Natural killer cell treated with Interleukin-12 subunit alpha and Interleukin-12 subunit beta and Interleukin-15 and Interleukin-18, amount 100 ng/mL, for 72 hours (primary cell): ENCODE measurements at places on chromosomes 6 and 20. TPM values are rescaled to one million over a fixed set of nuclear protein-coding genes. Genes with fewer than 3 reads are reported as not detected.

- no peak overlapping the region for H3K4me3 ChIP-seq
- no peaks in the 10 kb centered on the region for H3K27me3 ChIP-seq
- H3K4me1 ChIP-seq, result peaks cover 27% of the 10 kb centered on the region
- peak overlapping the region; percentile 15 for H3K27ac ChIP-seq
- DNase-seq, result no peak
These were observed 119.2 kb upstream of the TMEM170B start for GRCh38 chr6:11418290-11418905.

DNA sequence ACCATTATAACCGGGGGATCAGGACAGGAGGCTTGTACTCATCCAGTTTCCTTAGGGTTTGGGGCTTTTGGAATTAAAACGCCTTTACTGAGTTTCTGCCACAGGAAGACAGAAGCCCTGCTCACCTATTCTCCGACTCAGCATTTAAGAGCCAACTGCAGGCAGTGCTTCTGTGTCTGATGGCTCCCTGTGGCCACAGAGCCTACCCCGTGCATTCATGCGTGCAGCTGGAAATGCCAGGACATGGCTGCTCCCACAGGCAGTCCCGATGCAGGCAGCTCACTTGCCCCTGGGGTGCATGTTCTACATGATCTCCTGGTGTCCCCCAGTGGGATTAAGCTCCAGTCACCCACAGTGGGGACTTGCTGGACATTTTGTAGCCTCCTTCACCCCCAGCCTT is 22.2 kb downstream of the ZNF831 start:
- H3K36me3 ChIP-seq, result peaks cover 6% of the 10 kb centered on the region
- no peak for DNase-seq
- peak overlapping the region; percentile 81 for H3K4me3 ChIP-seq
- peak overlapping the region; percentile 83 for H3K27ac ChIP-seq

DNA sequence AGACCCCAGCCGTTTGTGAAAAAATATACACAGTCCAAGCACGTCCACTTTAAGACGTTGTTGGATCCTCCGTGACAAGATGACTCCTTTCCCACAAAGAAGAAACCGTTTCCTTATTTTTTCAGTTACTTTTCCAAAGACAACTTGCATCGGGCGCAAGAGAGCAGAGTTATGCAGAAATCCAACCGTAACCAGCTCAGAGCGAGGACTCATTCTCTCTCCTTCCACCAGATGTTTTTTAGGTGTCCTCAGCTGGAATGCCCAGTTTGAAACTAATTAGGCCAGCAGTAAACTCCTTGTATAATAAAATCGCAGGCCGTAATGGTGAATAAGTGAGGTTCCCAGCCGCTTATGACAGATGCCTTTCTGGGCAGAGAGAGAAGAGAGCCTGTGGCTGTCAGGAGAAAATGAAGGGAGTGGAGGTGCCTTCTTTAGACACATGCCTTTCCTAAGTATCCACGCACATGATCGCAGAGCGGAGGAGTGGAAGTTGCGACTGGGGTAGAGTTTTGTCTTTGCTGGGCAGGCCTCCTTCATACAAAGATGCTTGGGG is 2.8 kb downstream of the EYA2 start:
- no peak overlapping the region for H3K4me3 ChIP-seq
- H3K36me3 ChIP-seq, result no peaks in the 10 kb centered on the region
- H3K4me1 ChIP-seq, result no peaks in the 10 kb centered on the region
- peaks cover 41% of the 10 kb centered on the region for H3K27me3 ChIP-seq
- no peak overlapping the region for H3K27ac ChIP-seq

Gene SLC13A3
- 0.47 TPM for total RNA-seq

Gene HSPA12B
- not detected for total RNA-seq

Gene SEMG1
- not detected for total RNA-seq

DNA sequence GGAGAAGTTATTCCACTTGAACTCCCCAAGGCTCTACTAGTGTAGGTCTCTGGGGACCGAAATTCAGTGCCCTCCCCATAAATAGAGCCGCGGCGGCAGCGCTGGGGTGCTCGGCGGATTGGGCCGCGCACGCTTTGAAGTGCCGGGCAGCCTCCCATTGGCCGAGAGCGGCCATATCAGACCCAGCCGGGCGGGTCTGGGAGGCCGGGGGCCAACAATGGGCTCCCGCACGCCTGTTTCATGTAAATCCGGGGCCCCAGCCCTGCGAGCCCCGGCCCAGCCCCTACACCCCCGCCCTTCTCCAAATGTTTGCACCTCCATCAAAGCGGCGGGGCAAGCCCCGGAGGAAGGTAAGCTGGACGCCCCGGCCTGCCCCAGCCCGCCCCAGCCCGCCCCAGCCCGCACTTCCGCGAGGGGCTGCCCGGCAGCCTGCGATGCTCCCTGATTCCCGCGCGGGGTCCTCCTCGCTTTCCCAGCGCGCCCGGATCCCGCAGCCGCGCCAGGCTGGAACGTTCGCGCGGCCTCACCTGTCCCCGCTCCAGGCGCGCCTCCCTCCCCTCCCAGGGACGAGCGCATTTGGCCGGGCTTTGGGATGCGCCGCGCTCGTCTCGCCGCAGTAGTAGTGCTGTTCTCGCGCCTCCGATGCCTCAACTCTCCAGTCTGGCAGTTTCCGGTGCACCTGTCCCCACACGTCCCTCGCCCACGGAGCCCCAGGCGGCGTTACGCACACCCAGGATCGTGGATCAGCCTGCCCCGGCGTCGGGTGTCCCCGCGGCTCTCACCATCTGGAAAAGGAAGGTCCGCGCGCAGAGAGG is at the start of gene TBXT:
Gene TBXT (minus strand): TSS at position 51 of the 815 bp plus-strand sequence. CDS start 260 bp downstream, outside the sequence.
- H3K27me3 ChIP-seq, result peaks cover 59% of the 10 kb centered on the region
- no peak for DNase-seq
- no peaks in the 10 kb centered on the region for H3K36me3 ChIP-seq
- H3K27ac ChIP-seq, result no peak within 1 kb of the TSS
- H3K4me3 ChIP-seq, result peak within 1 kb of the TSS; percentile 28

- H3K4me3 ChIP-seq, result no peak overlapping the region
- H3K27ac ChIP-seq, result peak overlapping the region; percentile 1
These were observed 260.5 kb upstream of the JARID2 start for GRCh38 chr6:14985366-14985765.

Gene PTGIS
- total RNA-seq, result not detected

DNA sequence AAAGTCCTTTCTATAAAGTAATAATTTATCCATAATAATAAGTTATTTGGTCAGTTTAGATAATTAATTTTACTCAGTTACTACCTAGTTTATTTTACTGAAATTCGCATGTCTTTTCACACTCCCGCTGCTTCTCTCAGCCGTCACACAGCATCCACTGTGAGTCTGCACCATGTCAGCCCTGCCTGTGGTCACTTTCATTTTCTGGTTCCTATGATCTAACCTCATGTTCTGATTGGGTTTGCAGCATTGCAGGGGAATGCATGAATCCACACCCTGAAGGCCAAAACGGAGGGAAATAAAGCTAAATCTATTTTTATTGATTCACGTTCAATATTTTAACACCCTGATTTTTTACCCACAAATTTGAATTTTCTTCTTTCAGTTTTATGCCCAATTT is 47.4 kb downstream of the PDE10A start:
- DNase-seq, result no peak
- H3K4me3 ChIP-seq, result no peak overlapping the region
- H3K27ac ChIP-seq, result no peak overlapping the region
- H3K27me3 ChIP-seq, result no peaks in the 10 kb centered on the region
- no peaks in the 10 kb centered on the region for H3K36me3 ChIP-seq

- H3K36me3 ChIP-seq, result no peaks in the 10 kb centered on the region
- DNase-seq, result no peak
- H3K27ac ChIP-seq, result no peak within 1 kb of the TSS
- no peaks in the 10 kb centered on the region for H3K4me1 ChIP-seq
These were observed at the start of gene FABP7 for GRCh38 chr6:122779667-122780066. Gene FABP7, plus strand, starts transcription at chr6:122779716. Its CDS starts 79 bp downstream, at chr6:122779795.

DNA sequence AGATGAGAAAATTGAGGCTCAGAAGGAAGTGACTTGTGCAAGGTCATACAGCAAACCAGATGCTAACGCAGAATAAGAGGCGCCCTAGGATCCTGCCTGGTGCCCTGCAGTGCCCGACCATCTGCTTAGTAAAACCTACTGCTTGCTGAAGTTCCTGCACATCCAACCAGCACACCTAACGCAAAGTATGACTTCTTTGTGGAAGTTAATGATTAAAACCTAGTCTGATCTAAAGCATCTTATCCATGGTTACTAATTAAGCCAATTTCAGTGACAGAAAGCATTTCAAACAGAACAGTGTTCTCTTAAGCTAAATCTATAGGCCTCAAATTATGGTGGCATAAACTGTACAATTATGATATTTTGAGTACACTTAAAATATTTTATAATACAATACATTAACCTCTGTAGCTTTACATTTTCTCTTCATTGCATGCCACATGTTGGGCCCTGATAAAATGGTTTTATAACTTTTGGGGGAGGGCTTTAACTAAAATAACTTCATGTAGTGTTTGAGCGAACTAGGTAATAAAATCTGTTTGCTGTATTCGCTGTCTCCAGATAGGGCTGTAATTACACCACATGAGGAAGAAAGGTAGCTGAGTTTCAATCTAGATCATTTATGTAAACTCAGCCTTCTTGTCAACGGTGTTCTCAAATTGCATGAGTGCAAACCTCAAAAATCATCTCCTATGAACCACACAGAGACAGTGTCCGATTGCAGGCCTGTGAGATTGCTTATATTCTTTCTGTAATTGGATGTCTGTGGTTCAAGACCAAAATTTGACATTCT is 37.5 kb upstream of the BEND3 start:
- H3K4me1 ChIP-seq, result no peaks in the 10 kb centered on the region
- no peak overlapping the region for H3K27ac ChIP-seq
- H3K27me3 ChIP-seq, result no peaks in the 10 kb centered on the region
- no peak overlapping the region for H3K4me3 ChIP-seq

Gene JPH2
- total RNA-seq, result 2.0 TPM

- no peaks in the 10 kb centered on the region for H3K36me3 ChIP-seq
- H3K27ac ChIP-seq, result no peak overlapping the region
- no peaks in the 10 kb centered on the region for H3K27me3 ChIP-seq
- DNase-seq, result no peak
These were observed 5.7 kb upstream of the NECAB3 start for GRCh38 chr20:33679758-33680485.

DNA sequence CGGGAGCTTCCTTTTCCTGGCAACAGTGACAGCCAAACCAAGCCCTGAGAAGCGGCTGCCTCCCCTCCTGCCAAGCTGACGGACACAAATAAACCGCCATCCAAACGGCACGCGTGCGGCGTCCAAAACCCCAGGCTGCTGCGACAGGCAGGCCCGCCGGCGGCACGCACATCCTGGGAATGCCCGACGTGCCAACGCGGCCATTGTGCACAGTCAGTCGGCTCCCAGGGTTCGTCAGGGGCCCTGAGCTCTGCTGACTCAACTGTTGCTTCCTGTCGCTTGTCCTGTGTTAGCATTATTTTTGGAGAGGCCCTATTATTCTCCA is 6.8 kb downstream of the JAG1 start:
- peaks cover 8% of the 10 kb centered on the region for H3K4me1 ChIP-seq
- peaks cover 18% of the 10 kb centered on the region for H3K27me3 ChIP-seq
- H3K27ac ChIP-seq, result no peak overlapping the region
- H3K36me3 ChIP-seq, result no peaks in the 10 kb centered on the region

Gene RAMACL
- 0.73 TPM for total RNA-seq

DNA sequence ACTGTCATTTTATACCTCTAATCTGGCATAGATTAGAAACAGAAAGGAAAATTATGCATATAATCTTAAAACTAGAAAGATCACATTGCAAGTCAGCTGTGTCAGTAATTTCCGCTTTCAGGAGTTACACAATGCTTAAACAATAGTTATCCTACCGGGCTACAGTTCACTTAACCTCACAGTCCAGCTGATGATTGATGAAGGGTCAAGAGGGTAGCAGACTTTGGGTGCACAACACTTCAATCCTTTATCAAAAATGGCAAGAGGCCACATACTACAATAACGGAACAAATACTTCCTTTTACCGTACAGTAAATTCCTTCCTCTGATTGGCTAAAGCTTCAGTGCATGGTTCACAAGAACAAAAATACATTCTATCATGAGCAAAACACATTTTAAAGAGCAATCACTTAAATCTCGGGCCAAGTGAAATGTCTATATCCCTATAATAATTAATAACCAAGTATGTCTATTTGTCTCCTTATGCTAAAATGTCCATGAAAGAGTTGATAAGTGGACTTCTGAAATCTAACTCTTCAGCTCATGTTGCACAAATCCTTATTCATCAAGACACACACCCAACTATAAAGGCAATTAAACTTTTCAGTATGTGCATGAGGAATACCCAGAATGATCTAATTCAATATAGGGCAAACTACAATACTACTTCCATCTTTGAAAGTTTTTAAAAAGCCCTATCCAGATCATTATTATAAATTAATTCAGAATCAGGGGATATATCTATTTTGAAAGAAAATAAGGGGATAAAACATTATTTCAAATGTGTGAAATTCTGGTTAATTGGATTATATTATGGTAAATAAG is 76.8 kb downstream of the HIVEP2 start:
- DNase-seq, result no peak
- H3K27me3 ChIP-seq, result no peaks in the 10 kb centered on the region
- peaks cover 15% of the 10 kb centered on the region for H3K36me3 ChIP-seq
- H3K27ac ChIP-seq, result peak overlapping the region; percentile 90

Gene BAK1
- 101 TPM for total RNA-seq

GRCh38 chr6:27237089-27237803 is 10.3 kb upstream of the PRSS16 start:
- H3K27me3 ChIP-seq, result peaks cover 42% of the 10 kb centered on the region
- H3K4me3 ChIP-seq, result peak overlapping the region; percentile 70
- H3K4me1 ChIP-seq, result peaks cover 28% of the 10 kb centered on the region

Gene WFDC12
- not detected for total RNA-seq

Gene CDSN
- not detected for total RNA-seq

GRCh38 chr6:50823094-50823920 is 4.6 kb downstream of the TFAP2B start:
- no peaks in the 10 kb centered on the region for H3K4me1 ChIP-seq

- no peak overlapping the region for H3K27ac ChIP-seq
- H3K27me3 ChIP-seq, result no peaks in the 10 kb centered on the region
- no peak overlapping the region for H3K4me3 ChIP-seq
- no peak for DNase-seq
These were observed 20.1 kb upstream of the UBE2V1 start for GRCh38 chr20:50133041-50133440.

DNA sequence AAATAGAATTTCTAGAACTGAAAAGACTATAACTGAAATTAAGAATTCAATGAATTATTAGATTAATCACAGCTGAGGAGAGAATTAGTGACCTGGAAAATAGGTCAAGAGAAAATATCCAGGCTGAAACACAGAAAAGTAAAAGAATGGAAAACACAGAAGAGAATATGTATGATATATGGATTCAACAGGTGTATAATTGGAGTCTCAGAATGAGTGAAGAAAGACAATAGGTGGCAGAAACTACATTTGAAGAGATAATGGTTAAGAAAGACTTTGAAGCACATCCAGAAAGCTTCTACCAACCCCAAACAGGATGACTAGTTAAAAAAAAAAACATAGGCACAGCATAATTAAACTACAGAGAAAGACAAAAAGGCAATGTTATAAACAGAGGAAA is 196.2 kb upstream of the ASCC3 start:
- H3K36me3 ChIP-seq, result no peaks in the 10 kb centered on the region
- H3K4me1 ChIP-seq, result no peaks in the 10 kb centered on the region
- H3K4me3 ChIP-seq, result no peak overlapping the region
- no peak overlapping the region for H3K27ac ChIP-seq

DNA sequence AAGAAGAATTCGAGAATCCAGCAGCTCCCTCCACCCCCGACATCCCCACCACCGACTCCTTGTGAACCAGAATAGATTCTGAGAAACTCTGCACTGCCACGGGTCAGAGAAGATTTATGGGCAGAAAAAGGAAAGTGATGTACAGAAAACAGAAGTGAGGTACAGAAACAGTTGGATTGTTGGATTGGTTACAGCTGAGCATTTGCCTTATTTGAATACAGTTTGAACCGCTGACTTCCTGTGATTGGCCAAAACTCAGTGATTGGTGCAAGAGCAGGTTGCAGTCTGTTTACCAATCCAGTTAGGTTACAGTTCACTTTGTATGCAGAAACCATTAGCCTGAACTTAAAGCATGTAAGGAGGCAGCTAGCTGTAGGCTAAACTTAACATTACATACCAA is 131.2 kb upstream of the HDDC2 start:
- no peak for DNase-seq
- H3K4me1 ChIP-seq, result no peaks in the 10 kb centered on the region
- H3K27me3 ChIP-seq, result peaks cover 14% of the 10 kb centered on the region
- H3K4me3 ChIP-seq, result no peak overlapping the region
- H3K36me3 ChIP-seq, result no peaks in the 10 kb centered on the region
